Left hindlimb (tissue), 1 donor: ENCODE measurements at places on chromosomes 3 and 15.

DNA sequence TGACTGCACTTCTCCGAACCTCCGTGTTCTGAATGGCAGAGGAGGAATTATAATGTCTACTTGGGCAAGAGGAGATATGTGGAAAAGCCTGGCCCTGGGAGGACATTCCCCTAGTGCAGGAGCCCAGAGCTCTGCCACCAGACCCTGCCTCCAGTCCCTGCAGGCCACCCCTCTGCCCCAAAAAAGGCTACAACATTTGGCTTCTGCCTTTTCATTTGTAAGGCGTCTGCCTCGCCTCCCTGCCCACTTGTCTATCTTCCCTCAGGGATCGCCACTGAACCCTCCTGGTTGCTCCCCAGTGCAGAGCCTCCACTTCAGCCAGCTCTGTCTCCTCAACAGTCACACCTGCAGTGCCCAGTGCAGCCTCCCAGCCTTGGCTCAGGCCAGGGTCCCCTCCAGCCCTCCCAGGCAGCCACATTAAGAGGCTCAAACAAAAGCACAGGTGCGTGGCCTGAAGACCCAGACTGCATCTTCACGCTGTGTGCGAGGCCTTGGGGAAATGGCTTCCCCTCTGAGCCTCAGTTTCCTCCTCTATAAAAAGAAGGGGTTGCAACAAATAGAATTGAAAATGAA, 125.9 kb upstream of the SMAD3 start:
- DNase-seq = no peak

- DNase-seq = peak; percentile 93
Measured at GRCh38 chr3:129314386-129315222, 35.9 kb downstream of the HMCES start.

GRCh38 chr3:129558772-129559564, 16.0 kb downstream of the H1-8 start:
- DNase-seq = no peak

- DNase-seq = no peak
Measured at GRCh38 chr15:63418811-63419210, 37.2 kb upstream of the CA12 start.

GRCh38 chr15:101022306-101022705, 103.1 kb downstream of the LRRK1 start:
- DNase-seq = no peak

GRCh38 chr3:143165211-143165610, 45.6 kb downstream of the CHST2 start:
- DNase-seq = no peak

- DNase-seq = no peak
Measured at GRCh38 chr15:65909831-65910230, 40.5 kb downstream of the RAB11A start.

GRCh38 chr3:59873576-59874230, 823.9 kb upstream of the CFAP20DC start:
- DNase-seq = no peak

DNA sequence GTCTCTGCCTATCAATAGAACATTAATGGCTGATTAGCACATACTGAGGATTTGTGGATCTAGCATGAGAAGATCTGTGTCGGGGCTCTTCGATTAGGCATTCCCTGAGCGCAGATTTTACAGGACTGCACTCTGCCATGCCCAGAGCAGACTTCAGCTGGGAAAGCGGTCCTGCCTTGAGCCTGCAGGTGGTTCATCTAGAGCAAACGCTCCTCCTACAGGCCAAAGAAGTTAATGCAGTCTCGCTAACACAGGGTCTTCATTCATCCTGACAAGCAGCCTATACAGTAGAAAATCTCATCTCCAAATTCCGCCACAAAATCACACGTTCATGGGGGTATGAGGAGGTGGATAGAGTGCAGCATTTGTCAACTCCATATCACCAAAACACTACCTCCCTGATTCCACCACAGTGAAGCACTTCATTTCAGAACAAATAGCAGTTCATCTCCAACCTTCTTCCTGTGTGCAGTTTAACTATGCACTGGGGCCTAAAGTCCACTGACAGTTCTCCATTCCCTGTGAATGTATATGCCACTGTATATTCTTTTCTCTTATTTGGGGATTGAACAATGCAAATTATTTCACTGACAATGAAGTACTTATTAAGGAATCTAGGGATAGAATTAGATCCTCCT, 405.8 kb downstream of the IGSF11 start:
- DNase-seq = peak; percentile 66

GRCh38 chr3:37520907-37521341, 340.8 kb upstream of the CTDSPL start:
- peak; percentile 68 for DNase-seq

- no peak for DNase-seq
Measured at GRCh38 chr3:14857506-14857905, 38.7 kb downstream of the FGD5 start.

DNA sequence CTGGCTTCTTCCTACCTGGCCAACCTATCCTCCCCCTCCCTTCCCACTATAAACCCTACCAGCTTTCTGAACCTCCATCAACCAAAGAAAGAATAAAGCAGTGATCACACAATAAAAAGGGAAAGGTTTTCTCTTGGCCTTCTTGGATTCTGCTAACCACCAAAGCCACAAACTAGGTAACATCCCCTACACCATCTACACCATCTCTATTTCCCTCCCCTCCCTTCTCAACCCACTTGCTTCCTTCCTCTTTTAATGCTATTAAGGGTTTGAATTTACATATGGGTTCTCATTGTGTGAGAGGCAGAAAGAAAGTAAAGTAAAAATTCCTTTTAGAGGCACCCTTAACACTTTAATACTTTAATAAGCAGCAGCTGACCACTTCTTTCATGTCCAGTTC, 25.8 kb upstream of the RSL24D1 start:
- no peak for DNase-seq

GRCh38 chr3:46098319-46098761, 71.1 kb upstream of the XCR1 start:
- no peak for DNase-seq

GRCh38 chr3:125647318-125648014, 52.2 kb upstream of the OSBPL11 start:
- DNase-seq = no peak

- DNase-seq = no peak
Measured at GRCh38 chr3:184186902-184187207, 856 bp downstream of the ABCF3 start.

- peak; percentile 56 for DNase-seq
Measured at GRCh38 chr15:74901612-74902063, 5.0 kb downstream of the FAM219B start.

DNA sequence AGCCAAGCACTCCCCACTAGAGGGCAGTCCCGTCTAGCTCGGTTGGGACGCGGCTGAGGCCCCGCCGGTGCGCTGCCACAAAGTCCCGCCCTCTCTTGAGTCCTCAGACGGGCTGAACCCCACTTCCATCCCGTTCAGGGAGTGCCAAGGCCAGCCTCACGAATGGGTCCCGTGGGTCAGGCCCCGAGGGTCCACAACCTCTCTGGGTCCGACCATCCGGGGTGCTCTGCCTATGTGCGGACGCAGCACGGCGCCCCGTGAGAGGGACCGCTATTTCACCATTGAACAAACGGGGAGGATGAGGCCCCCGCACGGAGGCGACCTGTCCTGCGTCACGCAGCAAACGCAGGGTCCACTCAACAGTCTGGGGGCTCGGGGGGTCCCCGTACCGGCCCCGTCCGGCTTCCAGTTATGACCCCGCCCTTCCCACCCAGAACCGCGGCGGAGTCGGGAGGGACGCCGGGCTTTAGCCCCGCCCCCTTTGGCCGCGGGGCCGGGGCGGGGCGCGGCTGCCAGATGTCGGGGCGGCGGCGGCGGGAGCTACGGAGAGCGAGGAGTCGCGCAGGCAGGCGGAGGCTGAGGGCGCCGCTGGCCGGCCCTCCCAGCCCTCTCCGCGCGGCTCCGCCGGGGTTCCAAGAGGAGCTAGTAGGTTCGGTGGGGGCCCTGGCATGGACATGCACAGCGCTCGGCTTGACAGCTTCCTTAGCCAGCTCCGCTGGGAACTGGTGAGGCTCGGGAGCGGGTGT, at the start of gene INKA1:
INKA1 (plus strand) TSS at position 543 of the 746 bp plus-strand sequence; CDS start at position 675, 132 bp downstream.
- peak; percentile 91 for DNase-seq

DNA sequence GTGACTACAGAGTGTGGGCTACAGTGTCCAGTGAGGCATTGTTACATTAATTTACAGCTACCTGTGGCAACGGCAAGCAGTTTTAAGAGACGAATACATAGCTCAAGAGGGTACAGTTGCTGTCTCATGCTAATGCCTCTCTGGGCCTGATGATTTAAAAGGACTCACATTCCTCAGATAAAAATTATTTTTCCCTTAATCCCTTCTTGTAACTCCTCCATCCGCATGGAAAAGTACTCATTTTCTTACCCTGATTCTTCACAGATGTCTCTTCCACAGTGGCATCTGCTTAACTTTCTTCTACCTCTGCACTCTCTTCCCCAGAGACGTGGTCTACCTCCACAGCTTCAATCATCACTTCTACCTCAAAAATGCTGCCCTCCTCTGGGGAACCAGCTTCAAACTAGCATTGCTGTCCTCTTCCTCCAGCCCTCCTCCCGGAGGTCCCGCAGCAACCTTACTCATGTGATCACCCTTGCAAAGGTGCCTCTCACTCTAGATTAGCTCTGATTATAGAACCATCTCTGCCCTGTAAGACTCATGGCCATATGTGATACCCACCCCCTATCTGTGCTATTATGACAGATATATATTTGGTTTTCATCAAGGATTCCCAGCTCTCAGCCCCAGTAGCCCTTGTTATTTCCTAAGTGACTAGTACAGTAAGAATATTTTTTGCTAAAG, 21.4 kb upstream of the ABHD17C start:
- no peak for DNase-seq

DNA sequence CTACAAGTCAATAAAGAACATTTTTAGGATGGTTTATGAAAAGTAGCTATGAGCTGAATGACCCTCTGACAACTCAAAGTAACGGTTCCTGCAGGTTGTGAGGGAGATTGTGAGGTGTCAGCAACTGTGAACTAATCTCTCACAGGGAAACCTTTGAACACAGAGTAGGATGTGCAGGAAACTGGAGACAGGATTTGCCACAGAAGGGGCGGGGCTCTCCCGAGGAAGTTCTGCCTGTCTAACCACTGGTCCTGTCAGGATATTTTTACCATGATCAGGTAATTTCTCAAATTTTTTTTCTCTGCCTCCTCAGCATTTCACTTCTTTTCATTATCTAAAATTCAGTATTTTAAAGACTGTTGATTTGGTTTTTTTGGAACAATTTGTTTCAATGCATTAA, 33.3 kb downstream of the LEO1 start:
- DNase-seq = no peak

GRCh38 chr3:72219752-72220151, 434.8 kb upstream of the PROK2 start:
- no peak for DNase-seq

GRCh38 chr3:115715241-115715745, 92.0 kb downstream of the GAP43 start:
- DNase-seq = no peak

DNA sequence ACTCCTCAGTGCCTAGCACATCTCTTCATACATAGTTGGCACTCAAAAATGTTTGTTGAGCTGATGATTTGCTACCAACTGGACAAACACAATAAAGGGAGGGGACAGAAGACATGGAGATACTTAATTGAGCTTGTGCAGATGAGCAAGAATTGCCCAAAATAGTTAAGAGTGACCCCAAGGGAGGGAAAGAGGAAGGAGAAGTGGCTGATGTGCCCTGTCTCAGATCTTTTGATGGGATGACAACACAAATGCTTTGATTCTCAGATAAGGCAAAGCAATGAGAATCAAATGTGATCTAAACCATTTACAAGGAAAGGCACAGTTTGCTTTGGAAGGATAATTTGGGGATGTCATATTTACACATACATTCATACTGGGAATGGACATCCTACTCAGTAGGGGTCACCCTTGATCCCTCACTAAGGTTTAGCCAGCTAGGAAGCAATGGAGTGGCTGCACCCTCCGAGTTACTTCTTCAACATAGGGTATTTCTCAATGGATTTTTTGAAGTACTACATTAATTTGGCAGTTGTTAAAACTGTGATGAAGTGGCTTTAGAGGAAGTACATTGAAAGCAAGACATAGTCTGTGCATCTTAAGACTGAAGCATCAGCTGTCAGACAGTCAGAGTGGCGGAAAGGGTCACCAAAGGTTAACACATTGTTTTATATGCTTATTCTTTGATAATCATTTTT, 21.9 kb upstream of the SSR3 start:
- no peak for DNase-seq

DNA sequence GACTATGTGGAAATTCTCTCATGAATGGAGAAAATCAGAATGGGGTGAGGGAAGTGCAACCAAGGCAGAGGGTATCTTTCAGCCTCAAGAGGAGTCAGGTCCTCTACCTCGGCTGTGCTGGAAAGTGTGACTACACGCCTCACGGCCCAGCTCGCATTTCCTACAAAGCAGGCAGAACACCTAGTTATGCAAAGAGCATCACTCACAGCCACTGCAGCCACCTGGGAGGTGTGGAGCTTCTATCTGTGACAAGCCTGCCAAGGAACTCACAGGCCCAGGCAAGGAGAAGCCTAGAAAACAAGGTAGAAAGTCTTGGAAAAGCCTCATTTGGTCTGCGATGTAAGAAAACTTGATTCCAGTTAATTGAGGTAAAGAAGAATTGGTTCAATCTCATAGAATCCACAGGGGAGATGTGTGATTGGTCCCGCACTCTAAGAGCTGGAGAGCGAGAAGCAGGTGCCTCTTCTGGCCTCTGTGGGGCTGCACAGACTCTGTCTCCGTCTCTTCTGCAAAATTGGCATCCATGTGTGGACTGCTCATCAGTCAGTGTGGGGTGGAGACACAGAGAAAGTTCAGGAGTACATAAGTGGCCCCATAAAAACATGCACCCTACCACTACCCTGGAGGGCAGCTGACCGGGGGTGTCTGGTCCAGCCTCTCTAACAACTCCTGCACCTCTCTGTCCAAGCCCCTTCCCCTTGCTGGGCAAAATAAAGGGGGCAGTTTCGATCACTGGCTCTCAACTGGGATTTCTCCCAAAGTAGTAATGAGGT, 76.8 kb downstream of the TAMM41 start:
- DNase-seq = no peak

DNA sequence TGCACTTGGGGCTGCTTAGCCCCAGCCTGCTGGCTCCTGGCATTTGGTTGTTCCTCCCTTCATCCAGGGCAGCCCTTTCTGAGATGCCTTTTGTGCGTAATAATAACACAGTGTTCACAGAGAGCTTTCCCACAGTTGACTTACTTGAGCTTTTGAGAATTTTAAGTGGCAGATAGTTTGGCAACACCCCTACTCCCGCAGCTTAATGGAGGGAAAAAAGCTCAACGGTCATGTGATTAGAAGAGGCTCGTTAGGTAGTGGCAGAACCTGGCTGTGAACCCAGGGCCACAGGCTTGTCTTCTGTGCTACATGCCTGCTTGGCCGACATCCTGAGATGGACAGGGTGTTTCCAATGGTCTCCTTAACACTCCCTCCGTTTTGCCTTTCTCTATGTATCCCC, 4.7 kb downstream of the KBTBD13 start:
- no peak for DNase-seq
